SK-MEL-5 (cell line): ENCODE measurements at places on chromosomes 11 and 22. TPM values are rescaled to one million over a fixed set of nuclear protein-coding genes. Genes with fewer than 3 reads are reported as not detected.

GRCh38 chr11:76155500-76156227 lies 50.6 kb downstream of the WNT11 start:
- DNase-seq: no peak

DNA sequence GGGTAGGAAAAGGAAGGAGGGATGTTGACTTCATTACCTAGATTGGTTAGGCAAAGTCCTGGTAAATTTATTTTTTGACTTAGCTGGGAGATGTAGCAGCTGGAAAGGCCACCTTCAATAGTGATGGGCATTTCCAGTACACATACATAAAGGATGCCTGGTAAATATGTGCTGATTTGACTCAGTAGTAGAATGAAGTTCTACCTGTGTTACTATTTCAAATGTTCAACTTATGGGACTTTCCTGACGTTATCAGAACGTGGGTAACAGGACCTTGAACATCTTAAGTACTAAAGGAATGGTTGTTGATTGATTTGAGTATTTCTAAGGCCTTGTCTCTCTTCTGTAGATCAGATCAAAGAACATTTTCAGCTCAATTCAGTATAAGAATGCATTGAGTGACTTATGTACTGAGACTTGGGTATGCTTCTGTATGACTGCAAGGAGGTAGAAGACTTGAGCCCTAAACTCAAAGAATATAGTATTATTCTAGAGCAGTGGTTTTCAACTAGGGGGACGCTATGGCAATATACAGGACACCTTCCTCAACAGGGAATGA lies 27.1 kb downstream of the RNF121 start:
- no peak for DNase-seq

GRCh38 chr11:11706028-11706427 lies 84.2 kb upstream of the GALNT18 start:
- DNase-seq: no peak

Gene MAML2
- total RNA-seq: 3.5 and 5.5 TPM in 2 replicates

Gene ABCG4
- 0.05 TPM in 1 of 2 replicates, not detected in the other for total RNA-seq

Gene CDC42EP1
- total RNA-seq: 25.4 and 30.7 TPM in 2 replicates

- DNase-seq: no peak
Measured at GRCh38 chr22:43275545-43276317, 67.4 kb downstream of the SCUBE1 start.

- peak; percentile 8 for DNase-seq
Measured at GRCh38 chr11:130166457-130166784, 6.8 kb downstream of the ST14 start.

- DNase-seq: no peak
Measured at GRCh38 chr11:111148953-111149352, 96.6 kb upstream of the POU2AF2 start.

- DNase-seq: no peak
Measured at GRCh38 chr11:111309215-111309915, 11.0 kb downstream of the POU2AF3 start.

- DNase-seq: no peak
Measured at GRCh38 chr22:37072673-37073072, 21.1 kb downstream of the KCTD17 start.

- no peak for DNase-seq
Measured at GRCh38 chr11:128420265-128420664, 167.1 kb downstream of the ETS1 start.

DNA sequence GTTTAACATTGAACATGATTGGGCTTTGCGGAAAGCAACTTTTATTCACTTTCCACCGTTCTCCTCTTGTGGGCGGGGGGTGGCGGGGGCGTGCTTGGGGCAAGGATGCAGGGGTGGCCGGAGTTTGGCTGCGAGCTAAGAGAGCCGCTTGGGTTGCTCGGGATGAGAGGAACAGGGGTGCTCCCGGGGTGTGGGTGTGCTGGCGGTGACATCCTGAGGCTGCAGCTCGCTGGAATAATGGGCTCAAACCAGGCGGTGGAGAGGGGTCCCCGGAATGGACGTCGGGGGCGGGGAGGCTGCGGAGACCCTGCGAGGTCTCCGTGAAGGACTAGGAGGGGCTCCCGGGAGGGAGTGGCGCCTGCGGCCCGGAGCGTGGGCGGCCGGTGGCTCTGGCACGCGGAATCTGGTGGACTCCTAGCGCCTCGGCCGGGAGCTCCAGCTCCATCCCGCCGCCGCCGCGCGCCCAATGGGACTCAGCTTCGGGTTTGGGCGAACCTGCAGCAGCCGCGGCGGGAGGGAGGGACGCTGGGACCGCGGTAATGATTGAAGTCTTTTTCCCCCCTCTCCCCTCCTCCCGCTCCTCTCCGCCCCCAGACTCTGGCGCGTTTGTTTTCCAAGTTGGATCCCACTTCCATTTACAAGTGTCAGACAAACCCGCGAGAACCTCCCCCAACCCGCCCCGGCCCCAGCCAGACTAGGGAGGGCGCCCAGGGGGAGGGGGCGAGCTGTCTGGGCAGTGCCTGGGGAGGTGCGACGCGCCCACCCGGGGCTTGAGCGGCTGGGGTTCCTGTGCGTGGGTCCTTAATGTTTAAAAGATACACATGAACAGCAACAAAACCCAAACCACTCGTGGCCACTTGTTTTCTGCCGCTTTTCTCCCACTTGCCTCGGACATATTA lies 2.0 kb downstream of the FAT3 start:
- no peak for DNase-seq

GRCh38 chr11:107354780-107355179 lies 102.8 kb downstream of the CWF19L2 start:
- no peak for DNase-seq

- DNase-seq: no peak
Measured at GRCh38 chr22:45998638-45999378, 21.8 kb upstream of the WNT7B start.

- no peak for DNase-seq
Measured at GRCh38 chr11:66880496-66881450, 23.9 kb downstream of the LRFN4 start.

Gene PLAAT2
- not detected in 2 replicates for total RNA-seq

DNA sequence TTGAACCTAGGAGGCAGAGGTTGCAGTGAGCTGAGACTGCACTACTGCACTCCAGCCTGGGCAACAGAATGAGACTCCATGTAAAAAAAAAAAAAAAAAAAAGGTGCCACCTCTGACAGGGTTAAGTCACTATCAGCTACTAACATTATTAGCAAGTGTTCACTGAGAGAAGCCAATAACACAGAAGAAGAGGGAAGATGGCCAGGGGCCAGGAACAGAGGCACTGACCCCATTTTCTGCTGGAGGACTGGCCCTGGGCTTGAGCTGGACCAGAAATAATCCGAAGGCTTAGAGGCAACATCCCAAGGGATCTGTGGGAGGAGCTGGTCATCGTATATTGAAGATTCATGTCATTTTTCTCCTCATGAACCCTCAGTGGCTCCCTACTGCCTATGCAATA lies 5.0 kb downstream of the SLC5A1 start:
- no peak for DNase-seq

DNA sequence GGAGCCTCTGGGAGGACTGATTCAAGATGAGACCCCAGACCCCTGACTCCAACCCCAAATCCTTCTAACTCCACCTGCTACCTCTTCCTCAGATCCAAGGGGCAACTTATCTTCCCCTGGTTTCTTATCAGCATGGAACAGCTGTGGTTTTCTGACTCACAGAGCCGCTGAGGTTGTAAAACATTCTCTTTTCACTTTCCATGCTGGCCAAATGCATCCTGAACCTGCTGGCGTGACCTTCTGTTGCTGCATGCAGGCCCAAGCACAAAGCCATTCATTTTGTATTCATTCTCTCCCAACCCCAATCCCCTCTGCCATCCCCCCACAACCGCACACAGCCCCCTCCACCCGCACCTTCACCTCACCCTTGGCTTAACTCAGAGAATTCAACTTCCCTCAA lies 70.3 kb downstream of the SEZ6L start:
- DNase-seq: no peak

GRCh38 chr11:70460964-70461363 lies 62.6 kb downstream of the CTTN start:
- no peak for DNase-seq

DNA sequence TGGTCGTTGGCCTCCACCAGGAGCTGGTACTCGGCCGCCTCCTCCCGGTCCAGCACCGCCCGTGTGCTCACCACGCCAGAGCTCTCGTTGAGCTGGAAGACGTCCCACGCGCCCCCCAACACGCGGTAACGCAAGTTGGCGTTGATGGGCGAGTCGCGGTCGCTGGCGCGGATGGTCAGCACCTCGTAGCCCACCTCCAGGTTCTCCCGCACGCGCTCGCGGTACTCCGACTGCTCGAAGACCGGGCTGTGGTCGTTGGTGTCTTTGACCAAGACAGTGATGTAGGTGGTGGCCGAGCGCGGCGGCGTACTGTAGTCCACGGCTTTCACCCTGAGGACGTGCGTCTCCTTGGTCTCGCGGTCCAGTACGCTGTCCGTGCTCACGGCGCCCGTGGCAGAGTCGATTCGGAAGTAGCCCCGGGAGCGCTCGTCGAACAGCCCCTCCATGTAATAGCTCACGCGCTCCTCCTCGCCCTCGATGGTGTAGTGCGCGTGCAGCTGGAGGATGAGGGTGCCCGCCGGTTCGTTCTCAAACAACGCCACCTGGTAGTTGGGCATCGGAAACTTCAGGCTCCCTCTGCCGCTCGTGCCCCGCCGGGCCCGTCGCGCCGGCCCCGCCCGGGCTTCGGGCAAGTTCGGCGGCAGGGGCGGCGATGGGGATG lies 1.4 kb downstream of the CELSR1 start:
- DNase-seq: no peak

- no peak for DNase-seq
Measured at GRCh38 chr11:31807799-31808667, 3.1 kb downstream of the PAX6 start.

DNA sequence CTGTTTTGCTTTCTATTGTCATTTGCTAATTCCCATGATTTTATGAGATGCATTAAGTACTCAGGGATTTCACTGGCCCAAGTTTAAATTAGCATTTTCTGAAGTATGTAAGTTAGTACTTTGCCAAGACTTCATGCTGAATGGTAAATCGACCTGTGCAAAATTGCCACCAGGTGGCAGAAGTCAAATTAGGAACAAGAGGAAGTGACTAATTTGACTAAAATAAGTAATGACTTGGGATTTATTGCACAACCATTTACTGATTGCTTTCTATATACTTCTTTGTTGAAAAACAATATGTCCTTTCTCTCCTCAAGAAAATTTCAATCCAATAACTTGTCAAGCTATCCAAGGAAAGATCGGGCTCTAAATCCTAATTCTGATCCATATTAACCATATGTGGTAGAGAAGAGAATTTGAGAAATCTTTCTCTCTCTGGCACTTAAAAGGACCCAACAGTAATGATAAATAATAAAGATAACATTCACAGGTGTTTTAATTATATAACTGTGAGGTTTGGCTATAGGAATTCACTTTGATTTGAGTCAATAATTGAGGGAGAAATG lies 253.7 kb upstream of the CHORDC1 start:
- peak; percentile 63 for DNase-seq

DNA sequence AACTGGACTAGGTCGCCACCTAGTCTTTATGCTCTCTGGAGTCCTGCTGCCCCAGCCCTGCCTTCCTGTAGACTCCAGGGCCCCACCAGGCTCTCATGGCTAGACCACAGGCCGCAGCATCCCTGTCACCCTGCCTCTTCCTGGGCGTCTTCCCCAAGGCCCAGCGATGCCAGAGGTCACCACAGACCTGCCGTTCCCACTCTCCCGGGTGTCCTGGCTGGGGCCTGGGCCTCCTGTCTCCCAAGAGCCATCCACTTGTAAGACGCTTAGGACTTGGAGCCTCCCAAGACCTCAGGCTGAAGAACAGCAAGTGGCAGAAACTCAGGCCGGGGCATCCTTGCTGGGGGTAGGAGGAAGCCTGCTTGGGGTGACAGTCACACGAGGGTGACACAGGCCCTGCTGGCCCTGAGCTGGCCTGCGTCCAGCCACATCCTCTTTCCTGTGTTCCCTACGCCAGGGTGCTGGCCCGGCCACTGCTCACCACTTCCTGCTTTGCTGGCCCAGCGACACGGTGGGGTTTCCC lies 2.0 kb upstream of the TCIRG1 start:
- DNase-seq: no peak
